ENCODE measurements at places on chromosomes 2 and 18.

DNA sequence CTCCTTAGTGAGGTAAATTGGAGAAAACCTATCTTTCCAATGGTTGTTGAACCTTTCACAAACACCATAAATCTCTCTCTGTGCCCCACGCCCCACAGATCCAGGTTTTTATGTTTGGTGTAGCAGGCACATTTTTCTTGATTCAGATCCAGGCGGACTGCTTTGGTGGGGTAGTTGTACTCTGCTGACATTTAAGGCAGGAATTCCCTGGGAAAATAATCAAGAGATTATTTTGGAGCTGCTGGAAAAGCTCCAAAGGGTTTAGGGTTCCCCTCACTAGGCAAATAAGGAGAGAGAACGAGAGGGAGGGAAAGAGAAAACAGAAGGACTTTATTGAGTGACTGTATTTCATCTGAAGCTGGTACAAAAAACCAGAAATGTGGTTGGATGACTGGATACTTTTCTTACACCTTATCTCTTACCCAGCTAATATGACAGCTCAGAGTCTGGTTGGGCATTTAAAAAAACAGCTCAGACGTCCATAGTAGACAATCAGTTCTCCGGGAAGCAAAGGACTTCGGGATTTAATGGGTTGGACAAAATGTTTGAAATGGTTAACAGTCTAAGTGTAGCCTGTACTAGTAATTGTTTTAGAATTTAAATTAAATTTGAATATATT, 3.6 kb upstream of the AQP4 start:
- DNase-seq = no peak

DNA sequence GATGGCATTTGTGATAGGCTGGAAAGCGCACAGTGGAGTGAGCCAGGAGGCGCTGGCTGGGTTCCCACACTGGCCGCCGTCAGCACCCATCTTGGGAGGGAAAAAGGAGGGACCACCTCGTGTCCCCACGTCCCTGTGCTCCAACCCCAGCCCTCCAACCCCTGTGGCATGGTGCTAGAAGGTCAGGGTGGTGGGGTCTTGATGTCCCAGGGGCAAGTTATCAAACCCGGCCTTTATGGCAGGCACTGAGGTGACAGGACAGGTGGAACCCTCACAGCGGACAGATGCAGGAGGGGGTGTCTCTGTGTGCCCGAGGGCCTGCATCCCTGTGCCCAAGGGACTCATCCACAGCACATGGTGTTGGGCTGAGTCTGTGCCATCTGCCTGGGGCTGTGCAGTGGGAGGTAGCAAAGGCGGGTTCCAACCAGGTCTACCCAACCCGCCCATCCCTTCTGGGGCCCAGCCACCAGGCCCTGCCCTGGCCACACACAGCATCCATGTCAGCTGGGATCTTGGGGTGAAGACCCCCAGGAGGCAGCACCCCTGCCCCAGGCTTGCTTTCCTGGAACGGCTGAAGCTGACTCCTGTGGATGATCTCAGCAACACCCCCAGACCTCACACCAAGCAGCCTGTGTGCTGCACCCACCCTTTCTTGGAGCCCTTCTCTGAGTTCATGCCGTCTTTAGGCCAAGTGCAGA, 246.1 kb downstream of the NDUFA10 start:
- DNase-seq = no peak

DNA sequence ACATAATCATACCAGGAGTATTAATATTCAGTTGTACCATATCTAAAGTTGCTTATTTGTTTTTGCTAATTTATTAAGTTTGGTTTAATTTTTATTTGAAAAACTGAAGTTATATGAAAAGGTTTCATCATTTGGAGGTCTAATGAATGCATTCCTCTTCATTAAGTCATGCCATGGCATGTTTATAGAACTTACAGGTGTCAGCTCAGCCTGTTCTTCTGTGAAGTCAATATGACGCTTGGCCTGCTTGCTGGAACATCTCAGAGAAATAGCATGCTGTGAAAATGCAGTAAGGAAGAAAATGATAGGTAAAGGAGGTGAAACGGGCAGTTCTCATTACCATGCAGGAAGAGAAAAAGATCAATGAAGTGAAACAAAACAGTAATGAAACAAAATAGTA, 58.2 kb downstream of the RAPH1 start:
- no peak for DNase-seq

DNA sequence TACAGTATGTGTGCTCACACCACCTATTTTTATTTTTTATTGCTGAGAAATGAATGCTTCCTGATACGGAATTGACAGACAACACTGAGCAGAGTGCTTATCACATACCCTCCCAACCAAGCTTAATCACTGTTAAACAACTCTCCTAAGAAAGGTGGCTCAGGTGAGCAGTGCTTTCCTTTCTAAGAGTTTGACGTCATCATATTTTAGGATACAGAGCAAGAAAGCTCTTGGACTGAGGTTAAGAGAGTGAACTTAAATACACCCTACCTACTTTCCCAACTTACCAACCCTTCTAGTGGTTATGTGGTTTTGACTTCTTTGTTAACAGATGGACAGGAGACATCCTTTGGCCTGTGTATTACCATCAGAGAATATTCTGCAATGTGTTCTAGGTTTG, 101.2 kb downstream of the NRXN1 start:
- DNase-seq = no peak

DNA sequence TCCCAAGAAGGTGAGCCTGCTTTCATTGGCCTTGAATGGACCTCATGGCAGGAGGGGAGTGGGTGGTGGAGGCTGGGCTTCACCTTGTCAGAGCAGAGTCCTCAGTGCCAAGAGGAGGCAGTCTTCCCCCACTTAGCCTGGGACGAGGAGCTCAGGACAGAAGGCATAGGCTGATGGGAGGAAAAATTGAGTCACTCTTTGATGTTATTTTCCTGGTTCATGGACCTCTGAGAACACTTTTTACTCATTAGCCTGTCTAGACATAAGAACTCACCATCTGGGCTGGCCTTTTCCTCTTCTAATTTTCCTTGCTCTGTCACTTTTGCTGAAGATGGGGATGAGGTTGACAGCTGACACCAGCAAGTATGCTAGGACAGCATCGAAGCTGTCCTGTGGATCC, 225.7 kb upstream of the TNP1 start:
- no peak for DNase-seq

DNA sequence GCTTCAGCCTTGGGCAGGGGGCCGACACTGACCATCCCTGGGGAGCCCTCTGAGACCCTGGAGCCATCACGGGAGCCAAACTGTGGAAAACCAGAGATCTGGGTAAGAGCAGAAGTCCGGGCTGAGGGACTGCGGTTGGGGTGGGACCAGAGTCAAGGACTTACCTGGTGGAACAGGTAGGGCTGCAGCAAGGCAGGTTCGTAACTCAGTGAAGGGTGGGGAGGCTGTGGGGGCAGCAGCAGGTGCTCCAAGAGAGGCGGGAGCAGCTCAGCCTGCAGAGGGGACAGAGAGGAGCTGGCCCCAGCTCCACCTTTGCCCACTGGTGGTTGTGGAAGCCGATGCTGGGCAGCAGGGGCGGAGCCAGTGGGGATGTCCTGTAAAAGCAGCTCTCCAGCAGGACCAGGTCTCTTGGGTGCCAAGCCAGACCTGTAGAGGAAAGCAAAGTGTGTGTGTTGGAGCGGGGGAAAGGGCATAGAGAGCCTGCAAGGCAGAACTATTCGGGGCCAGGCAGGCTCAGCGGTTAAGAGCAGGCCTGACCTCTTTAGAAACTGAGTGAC, 6.7 kb downstream of the PTPRN start:
- DNase-seq = no peak

DNA sequence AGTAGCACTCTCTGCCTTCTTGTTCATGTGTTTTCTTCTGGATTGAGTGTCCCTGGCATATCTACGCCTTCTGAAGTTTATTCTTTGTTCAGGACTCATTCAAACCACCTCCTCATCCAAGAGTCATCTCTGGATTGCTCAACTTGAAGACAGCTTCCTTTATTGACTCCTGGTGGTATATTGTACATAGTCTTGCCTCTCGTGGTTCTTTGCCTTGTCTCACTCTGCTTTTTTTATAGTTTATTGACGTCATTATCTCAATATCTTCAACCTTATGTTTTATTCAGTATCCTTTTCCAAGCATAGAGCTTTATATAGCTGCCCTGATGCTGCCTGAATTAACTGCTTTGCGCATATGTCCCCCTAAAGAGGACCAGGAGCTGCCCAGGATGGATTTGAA, 161.7 kb downstream of the INSIG2 start:
- DNase-seq = no peak

GRCh38 chr2:124534028-124534427, 508.9 kb downstream of the CNTNAP5 start:
- DNase-seq = no peak

DNA sequence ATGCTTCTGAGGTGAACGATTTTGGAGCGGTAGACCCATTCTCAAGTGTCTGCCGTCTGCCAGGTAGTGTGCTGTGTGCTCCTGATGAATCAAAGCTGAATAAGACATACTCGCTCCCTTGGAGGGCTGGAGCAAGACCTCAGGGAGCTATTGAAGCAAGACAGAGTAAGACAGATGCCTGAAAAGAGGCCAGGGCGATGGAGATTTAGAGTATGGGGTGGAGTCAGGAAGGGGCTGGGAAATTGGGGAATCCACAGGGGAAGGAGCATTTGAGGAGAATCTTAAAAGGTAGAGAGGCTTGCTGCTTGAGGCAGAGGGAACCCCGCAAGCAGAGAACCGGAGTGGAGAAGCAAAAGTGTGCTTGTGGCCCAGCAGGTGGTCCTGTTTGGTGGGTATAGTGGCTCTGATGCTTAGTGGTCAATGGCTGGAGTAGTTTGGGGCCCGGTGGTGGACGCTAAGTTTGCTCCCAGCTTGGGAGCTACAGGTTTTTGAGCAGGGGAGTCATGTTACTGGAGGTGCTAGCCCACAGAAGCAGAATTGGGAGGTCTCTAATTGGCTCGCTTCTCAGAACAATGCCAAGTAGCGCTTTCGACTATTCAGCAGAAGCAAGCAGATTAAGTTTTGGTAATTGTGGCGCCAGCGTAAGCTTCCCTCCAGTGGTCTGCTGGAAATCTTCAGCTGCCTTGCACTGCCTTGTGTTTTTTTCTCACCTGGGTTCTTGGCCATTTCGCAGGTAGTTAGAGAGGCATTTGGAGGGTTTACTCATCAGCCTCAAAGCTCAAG, 2.0 kb downstream of the CNNM4 start:
- no peak for DNase-seq

- no peak for DNase-seq
Observed at GRCh38 chr2:23484275-23484674, 99.3 kb downstream of the KLHL29 start.

GRCh38 chr2:176093145-176093897, 800 bp downstream of the HOXD13 start:
- no peak for DNase-seq

GRCh38 chr2:207223051-207223450, 57.3 kb upstream of the KLF7 start:
- DNase-seq = no peak
